ENCODE measurements at places on chromosomes 5 and 9.

DNA sequence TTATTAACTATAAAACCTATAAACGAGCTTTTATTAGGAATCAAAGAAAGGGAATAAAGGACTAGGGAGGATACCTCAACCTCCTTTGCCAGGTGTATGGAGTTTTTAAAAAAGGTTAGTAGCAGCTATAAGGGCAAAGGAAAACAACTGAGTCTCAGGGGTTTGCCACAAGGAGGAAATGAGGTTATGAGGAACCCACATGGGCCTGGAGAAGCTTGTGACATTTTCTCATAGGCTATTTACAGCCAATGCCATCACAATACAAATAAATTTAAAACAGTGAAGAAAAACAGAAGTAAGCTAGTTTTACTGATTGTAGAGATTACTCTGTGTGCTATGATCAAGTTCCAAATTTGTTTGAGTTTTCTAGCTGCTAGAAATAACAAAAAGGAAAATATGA, 92.6 kb downstream of the CDKN2A start:
- no peak for DNase-seq

DNA sequence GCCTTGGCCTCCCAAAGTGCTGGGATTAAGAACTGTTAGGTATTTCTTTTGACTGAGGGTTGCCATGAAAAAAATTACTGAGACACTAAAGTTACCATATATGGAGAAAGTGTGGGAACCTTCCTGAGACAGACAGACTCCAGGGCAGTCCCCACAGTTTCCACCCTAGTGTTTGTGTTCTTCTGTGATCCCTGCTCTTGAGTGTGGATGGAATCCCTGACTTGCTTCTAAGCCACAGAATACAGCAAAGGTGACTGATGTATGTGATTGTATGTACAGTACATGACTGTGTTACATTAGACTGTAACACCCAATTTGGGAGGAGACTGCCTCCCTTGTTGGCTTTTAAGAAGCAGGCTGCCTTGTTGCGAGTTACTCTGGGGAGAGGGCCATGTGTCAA, 24.7 kb upstream of the ADAM19 start:
- DNase-seq = no peak

- no peak for DNase-seq
Observed at GRCh38 chr9:114889802-114890224, 40.6 kb downstream of the TNFSF8 start.

DNA sequence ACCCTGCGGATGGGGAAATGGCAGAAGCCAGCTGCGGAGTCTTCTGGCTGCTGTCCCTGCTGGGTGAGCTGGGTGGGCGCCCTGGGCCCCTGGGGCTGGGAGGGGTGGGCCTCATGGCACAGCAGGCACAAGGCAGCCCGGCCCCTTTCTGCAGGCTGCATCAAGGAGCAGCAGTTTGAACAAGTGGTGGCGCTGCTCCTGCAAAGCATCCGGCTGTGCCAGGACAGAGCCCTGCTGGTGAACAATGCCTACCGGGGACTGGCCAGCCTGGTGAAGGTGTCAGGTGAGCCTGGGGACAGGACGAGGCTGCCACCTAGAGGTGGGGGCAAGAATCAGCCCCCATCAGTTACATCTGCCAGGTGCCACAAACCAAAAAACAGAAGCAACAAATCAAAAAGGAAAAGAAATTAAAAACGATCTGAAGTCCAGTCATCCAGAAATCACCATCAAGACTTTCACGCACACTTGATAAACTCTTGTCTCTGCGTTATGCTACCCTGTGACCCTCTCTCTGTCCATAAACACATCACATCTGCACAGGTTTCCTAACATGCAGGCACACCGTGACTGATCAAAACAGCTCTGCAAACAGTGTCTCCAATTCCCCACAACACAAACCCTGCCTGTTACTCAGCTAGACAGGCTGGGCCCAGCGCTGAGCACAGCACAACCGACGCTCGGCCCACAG, 13.9 kb downstream of the REXO4 start:
- DNase-seq = no peak

GRCh38 chr9:113940077-113940476, 64.0 kb downstream of the ZNF618 start:
- DNase-seq = no peak

DNA sequence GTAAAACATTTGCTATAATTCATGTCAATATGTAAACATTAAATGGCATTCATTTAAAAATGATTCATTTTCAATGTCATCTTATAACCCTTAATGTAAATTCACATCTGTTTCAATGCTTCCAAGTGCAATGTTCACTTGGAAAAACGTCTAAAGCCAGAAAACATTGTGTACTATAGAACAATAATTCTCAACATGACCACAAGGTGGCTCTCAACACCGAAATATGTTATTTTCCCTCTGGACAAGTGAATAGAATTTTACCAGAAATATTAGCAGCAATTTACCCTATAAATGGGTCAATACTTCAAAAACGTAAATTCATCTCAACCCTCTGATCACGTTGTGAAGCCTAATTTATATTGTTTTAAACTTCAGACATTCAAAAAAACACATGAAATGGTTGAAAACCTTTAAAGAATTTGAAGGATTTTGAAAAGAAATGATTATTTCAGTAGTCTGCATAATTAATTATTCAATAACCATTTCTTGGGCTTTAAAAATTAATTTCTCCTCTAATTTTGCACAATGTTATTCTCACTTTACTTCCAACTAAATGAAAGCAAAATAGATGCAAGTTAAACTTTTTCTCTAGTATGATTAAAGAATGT, 11.0 kb downstream of the CDH10 start:
- no peak for DNase-seq

DNA sequence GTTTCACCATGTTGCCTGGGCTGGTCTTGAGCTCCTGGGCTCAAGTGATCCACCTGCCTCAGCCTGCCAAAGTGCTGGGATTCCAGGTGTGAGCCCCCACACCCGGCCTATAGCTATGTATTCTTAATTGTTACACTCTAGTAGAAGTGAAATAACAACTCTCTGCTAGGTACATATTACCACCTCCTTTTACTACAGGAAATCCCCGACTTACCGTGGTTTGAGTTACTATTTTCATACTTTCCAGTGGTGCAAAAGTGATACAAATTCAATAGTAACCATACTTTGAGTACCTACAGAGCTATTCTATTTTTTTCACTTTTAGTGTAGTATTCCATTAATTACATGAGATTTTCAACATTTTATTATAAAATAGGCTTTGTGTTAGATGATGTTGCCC, 719 bp downstream of the ARL14EPL start:
- DNase-seq = no peak

Data from GM04503 (cell line).